NT2/D1 (cell line): ENCODE measurements at places on chromosomes 7 and 10.

DNA sequence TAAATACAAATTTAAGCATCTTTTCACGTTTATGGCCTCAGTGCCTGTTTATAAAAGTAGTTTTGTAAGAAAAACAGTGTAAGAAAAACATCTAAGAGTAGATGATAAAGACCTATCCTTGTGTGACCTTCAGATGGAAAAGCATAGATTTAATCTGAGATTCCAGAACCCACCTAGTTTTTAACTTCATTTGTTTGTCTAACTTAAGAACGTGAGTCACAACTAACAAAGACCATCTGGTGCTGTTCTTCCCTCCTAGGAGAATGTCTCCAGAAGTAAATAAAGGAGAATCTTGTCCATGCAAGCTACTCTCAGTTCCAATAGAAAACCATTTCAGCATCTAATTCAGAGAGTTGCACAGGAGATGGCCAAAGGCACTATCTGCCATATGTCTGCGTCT, 265.4 kb upstream of the C7orf33 start:
- no peak for DNase-seq

DNA sequence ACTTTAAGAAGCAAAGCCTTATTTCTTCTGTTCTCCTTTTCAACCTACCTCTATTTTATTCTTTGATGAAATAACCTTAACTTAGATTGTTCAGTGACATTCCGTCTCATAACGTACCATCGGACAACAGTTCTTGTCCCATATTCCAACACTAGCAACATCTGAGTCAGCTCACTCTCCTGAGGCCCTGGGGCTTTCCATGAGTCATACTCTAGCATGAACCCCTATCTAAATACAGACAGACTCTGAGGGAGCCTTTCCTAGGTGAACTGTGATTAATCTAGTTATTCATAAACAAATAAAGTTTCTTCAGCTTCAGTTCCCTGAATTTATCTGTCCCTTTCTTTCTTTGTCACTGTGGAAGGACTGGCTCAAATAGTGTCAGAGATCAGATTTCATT, 168.7 kb upstream of the LYZL1 start:
- DNase-seq: no peak

- DNase-seq: no peak
Observed at GRCh38 chr10:123462756-123463155, 203.4 kb upstream of the GPR26 start.

GRCh38 chr10:9869606-9870176, 1148.0 kb upstream of the CELF2 start:
- no peak for DNase-seq

DNA sequence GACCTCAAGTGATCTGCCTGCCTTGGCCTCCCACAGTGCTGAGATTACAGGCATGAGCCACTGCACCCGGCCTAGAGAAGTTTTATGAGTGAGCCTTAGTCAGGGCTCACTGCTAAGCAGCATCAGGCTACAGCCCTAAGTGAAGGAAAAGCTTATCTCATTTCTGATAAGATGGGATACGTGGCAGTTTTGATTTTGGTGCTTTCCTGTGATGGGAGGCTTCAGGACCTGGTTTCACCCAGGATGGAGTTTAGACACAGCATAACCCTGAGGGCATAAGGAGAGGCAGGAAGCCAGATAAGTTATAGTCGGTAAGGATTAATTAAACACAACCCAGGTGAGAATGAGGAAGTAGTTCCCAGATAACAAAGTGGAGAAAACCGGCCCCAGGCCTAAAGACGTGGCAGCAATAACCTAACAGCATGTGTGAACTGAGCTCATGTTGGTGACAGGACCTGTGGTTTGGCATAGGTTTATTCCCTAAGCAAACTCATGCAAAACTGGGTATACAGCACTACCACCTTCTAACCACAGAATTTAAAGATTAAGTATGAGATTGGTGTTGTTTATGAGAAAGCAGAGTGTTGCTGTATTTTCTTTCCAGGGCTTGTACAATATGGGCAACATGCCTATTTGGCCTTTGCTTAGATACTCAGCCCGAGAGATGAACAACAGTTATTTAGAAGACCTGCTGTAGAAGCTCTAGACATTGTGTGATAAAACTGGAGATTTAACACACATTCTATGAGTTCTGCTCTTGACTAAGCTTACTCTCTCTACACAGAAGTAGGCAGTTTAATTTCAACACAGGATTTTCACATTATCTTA, 119.4 kb downstream of the COL28A1 start:
- no peak for DNase-seq

- no peak for DNase-seq
Observed at GRCh38 chr7:66157060-66157459, 42.4 kb downstream of the CRCP start.

DNA sequence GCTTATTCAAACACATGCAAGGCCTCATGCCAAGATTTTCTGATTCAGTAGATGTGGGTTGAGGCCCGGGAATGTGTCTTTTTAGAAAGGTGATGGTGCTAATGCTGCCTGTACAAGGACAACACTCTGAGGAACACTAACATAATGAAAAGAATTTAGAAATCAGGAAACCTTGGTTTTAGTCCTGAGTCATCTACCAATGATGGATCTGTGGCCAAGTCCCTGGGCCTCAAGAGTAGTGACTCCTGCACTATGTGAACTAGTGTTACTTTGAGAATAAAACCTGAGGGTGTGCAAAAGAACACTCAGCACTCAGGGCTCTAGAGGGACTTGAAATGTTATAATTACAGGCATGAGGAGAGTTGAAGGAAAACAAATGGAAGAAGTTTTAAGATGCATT, 741.7 kb upstream of the GALNT17 start:
- no peak for DNase-seq

DNA sequence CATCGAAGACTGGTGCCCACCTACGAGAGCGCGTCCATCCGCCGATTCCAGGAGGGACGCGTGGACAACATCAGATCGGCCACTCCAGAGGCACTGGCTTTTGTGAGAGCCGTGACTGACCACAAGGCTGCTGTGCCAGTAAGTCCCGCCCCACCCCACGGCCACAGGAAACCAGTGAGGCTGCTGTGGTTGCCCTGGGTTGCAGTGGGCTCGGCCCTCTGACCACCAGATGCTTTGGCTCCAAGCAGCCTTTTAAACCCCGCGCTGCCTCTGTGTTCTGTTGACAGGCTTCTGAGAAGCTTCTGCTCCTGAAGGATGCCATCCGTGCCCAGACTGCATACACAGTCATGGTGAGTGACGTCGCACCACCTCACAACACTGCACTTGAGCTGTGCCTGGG, 24.4 kb upstream of the C10orf53 start:
- DNase-seq: no peak

- no peak for DNase-seq
Observed at GRCh38 chr10:88541116-88541626, 41.9 kb downstream of the RNLS start.

- no peak for DNase-seq
Observed at GRCh38 chr7:1246871-1247526, 14.3 kb downstream of the UNCX start.

DNA sequence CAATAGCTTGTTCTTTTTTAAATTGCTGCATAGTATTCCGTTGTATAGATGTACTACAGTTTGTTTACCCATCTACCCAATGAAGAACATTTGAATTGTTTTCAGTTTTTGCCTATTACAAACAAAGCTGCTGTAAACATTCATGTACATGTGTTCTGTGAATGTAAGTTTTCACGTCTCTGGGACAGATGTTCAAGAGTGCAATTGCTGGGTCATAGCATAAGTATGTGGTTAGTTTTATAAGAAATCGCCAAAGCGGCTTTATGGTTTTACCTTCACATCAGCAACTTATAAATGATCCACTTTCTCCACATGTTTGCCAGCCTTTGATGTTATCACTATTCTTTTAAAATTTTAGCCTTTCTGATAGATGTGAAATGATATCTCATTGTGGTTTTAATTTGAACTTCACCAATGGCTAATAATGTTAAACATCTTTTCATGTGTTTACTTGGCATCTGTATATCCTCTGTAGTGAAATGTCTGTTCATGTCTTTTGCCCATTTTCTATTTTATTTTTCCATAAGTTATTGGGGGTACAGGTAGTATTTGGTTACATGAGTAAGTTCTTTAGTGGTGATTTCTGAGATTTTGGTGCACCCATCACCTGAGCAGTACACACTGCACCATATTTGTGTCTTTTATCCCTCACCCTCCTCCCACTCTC, 73.5 kb downstream of the TBXAS1 start:
- DNase-seq: no peak

DNA sequence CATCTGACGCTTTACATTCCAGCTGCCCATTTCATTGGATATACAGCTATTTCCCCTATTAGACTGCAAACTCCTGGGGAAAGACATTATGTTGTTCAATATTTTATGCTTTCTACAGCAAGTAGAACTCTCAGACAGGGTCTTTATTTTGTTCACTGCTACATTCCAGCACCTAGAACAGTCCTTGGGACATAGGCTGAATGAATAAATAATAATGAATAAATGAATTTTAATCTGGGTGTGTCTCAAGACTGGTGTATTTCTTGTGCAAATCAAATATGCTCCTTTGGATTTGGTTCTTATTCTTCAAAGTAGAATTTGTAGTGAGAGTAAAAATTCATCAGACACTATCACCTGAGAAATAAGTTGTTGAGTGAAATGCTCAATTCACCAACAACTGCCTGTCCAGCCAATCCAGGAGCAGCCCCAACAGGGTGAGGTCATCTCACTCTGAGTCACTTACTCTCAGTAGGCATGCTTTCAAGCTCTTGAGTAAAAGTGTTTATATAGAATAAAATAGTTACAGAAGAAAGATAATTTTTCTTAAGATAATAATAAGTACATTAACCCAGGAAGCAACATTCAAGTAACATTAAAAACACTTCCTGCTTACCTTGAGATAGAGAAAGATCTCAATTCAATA, 287.5 kb upstream of the NPVF start:
- DNase-seq: no peak

DNA sequence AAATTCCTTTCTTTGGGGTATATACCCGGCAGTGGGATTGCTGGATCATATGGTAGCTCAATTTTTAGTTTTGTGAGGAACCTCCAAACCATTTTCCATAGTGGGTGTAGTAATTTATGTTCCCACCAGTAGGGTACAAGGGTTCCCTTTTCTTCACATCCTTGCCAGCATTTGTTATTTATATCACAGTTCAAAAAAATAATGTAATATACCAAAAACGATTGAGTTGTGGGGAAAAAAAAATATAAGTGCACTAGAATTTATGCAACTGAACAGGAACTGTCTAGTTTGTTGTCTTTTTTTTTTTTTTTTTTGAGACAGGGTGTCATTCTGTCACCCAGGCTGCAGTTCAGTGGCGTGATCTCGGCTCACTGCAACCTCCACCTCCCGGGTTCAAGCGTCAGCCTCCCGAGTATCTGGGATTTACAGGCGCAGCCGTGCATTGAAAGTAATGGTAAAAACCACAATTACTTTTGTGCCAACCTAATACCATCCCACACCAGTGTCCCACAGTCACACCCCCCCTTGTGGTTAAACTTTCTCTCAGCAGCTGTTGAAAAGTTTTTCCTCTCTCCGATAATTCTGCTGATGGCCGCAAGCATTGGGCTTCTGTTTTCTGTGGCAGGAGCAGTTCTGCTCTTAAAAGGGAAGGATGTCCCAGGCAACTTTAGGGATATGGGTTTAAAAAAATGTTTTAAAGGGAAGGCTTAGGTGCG, 6.8 kb upstream of the LAT2 start:
- DNase-seq: no peak

DNA sequence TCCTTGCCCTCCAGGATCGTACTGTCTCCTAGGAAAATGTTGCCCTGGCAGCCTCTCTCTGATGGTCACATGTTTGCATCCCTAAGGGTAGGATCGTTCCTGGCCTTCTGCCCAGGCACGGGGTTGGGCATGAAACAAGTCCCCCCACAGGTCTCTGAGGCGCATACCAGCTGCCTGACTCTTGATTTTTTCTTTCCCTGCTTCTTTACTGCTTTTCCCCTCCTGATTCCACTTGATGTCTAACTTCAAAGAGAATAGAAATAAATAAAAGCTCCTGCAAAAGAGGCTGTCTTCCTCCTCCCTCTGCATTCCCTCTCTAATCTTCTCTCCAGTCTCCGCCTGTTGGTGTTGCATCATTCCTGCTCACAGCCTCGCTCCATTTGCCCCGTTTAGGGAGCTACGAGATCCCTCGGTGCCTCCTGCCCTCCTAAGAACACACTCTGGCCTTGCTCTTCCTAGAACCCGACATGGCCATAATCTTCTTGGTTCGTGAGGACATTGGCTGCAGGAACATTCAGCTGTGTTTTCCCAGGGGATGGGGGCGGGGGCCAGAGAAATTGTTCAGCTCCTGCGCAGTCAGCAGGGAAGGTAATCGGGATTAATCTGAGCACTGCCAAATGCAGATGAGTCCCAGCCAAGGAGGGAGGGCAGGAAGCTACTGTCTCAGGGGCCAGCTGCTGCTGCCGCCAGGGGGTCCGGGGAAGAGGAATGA, 26.0 kb downstream of the LEP start:
- peak; percentile 60 for DNase-seq

DNA sequence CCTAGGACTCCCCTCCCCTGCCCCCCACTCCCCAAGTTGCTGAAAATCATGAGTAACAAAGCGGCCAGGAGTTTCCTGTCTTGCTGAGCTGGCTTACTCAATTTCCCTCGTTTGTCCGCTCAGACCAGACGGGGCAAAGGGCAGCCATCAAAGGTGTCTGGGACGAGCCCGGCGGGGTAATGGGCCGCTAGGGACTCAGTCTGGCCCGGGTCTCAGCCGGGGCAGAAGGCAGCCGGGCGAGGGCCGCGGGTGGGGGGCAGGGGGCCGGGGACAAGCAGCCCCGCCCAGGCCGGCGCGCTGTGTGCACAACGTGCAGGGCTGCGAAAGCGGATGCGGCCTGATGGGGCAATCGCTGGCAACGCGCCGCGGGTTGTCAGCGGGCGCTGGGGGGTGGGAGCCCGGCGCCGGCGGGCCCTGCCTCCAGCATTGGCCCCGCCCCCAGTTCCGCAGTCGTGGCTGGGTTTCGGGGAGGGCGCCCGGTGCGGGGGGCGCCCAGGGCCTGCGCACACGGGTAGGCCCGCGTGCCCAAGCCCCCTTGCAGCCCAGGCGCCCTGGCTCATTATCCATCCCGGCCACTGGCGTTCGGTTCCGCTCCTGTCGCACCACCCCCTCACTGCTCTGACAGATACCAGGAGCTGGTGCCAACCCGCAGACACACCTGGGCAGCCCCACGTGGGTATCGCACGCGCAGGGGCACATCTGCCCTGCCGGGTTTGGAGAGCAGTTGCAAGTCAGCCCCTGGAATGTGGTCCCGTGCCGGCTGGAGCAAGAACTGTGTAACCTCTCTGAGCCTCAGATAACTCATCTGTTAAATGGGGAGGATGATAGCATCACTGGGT, 35.1 kb downstream of the DNAJB12 start:
- DNase-seq: no peak

- no peak for DNase-seq
Observed at GRCh38 chr7:151873402-151873965, 3.4 kb downstream of the PRKAG2 start.
